Activated naive CD4-positive, alpha-beta T cell treated with anti-CD3 and anti-CD28 coated beads, Interleukin-2, amount 50 U/mL, for 72 hours (primary cell): ENCODE measurements at places on chromosomes 7 and 10. TPM values are rescaled to one million over a fixed set of nuclear protein-coding genes. Genes with fewer than 3 reads are reported as not detected.

The TEX47 gene
- not detected for total RNA-seq

The SLC18A2 gene
- 0.09 TPM for total RNA-seq

The GARIN1A gene
- total RNA-seq: 1.1 TPM

The RBP3 gene
- not detected for total RNA-seq

The TLX1 gene
- not detected for total RNA-seq

The TMEM120A gene
- total RNA-seq: 43.3 TPM

The MYOZ1 gene
- not detected for total RNA-seq

The PLEKHA1 gene
- total RNA-seq: 7.0 TPM

The CALCR gene
- not detected for total RNA-seq

The TMEM130 gene
- not detected for total RNA-seq

The MUC12 gene
- total RNA-seq: 0.34 TPM

The ADAM12 gene
- 0.32 TPM for total RNA-seq

The CYP2W1 gene
- not detected for total RNA-seq

The COBL gene
- not detected for total RNA-seq

The PRKRIP1 gene
- 22.9 TPM for total RNA-seq

The SPOCK2 gene
- total RNA-seq: 170 TPM

The DOCK4 gene
- total RNA-seq: 1.1 TPM

The LMOD2 gene
- not detected for total RNA-seq

The ACSM6 gene
- total RNA-seq: not detected

The CREB5 gene
- not detected for total RNA-seq

The NXPH1 gene
- total RNA-seq: not detected

The SFTPA1 gene
- not detected for total RNA-seq

The CYP3A4 gene
- not detected for total RNA-seq

The NUTM2D gene
- total RNA-seq: 1.4 TPM

The COMMD3 gene
- 57.3 TPM for total RNA-seq

The PILRB gene
- 103 TPM for total RNA-seq
